ENCODE measurements at places on chromosomes 2 and 18.

DNA sequence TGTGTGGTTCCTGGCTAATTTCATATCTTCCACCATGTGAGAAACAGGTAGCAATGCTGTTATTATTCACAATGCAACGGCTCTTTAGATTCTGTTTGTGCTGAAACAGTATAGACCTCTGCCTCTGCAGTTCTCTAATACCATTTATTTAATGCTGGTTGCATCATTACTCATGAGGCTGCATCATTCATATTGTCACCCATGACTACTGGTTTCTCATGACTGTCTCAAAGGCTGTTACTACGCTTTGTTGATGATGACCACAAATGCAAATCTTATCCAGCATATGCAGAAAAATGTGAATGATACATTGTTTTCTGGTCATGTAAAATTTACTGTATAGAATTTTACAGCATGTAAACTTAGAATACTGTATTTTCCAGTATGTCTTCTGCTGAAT lies 22.5 kb downstream of the CAVIN2 start:
- DNase-seq = no peak

DNA sequence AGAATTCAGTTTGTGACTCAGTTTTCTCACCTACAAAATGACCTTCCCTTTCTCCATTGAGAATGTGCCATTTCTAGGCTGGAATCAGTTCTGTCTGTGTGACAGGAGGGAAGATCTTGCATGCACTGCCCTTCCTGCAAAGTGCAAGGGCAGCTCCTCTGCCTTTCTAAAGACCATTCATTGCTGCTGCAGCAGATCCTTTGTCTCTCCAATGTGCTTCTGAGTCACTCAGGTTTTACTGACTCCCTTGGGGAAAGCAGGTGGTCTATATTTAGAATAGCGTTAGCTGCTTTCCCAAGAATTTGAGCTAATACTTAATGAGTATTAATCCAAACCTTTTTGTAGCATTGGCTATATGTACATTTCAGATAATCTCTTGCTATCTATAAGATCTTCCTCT lies 62.5 kb downstream of the DAW1 start:
- no peak for DNase-seq

DNA sequence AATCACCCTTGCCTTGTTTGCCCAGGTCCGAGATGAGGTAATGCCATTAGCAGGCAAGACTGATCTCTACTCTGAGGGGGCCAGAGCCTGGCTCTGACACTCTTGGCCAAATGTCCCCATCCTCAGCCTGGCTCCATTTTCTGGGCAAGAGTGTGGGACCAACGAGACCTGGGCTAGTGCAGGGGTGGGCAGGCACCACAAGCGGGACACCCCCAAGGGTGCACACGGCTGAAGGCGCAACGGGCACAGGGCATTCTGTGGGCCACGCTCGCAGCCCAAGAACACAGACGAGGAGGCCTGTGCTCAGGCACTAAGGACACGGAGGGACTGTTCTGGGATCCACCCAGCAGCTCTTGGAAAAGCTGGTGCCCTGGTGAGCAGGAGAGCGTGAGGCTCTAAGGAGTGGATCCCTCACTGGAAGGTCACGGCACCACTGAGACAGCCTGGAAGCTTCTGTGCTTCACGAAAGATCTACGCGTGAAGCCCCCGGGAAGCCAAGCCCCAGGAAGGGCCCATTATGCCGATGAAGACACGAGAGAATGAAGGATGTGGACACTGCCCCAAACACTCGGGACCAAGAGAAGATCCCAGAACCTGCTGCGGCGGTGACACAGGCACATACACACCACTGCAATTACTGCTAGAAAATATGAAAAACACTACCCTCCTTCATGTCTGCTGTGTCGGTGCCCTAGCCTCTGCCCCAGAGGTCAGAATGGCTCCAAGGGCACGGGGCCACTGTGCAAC lies 138.2 kb downstream of the HDAC4 start:
- no peak for DNase-seq

- peak; percentile 8 for DNase-seq
Observed at GRCh38 chr18:37182340-37183135, 353.6 kb downstream of the KIAA1328 start.

GRCh38 chr2:128323555-128323931 lies 4.9 kb upstream of the HS6ST1 start:
- no peak for DNase-seq

DNA sequence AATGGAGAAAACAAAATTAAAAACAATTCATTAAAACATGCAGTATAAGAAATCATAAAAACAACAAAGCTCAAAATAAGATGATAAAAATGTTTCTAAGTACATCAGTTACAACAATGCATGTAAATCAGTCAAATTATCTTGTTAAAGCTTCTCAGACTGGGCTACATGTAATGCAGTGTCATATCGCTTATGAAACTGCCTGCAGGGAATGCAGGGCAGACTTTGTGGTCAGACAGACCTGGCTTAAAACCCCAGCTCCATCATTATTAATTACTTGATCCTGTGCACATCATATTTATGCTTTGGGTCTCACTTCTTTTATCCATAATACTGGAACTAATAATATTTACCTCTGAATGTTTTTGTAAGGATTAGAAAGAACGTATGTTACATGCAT lies 74.6 kb downstream of the PID1 start:
- DNase-seq = no peak

- no peak for DNase-seq
Observed at GRCh38 chr2:232567721-232568120, 17.2 kb downstream of the EIF4E2 start.
